NCI-H1417 treated with DMSO at 0.1 percent for 48 hours (cell line): ENCODE measurements at places on chromosomes 13 and 19.

GRCh38 chr13:110506396-110506795, 55.1 kb downstream of the RAB20 start:
- DNase-seq = no peak

- DNase-seq = no peak
Measured at GRCh38 chr19:44657211-44657921, 13.7 kb downstream of the PVR start.

DNA sequence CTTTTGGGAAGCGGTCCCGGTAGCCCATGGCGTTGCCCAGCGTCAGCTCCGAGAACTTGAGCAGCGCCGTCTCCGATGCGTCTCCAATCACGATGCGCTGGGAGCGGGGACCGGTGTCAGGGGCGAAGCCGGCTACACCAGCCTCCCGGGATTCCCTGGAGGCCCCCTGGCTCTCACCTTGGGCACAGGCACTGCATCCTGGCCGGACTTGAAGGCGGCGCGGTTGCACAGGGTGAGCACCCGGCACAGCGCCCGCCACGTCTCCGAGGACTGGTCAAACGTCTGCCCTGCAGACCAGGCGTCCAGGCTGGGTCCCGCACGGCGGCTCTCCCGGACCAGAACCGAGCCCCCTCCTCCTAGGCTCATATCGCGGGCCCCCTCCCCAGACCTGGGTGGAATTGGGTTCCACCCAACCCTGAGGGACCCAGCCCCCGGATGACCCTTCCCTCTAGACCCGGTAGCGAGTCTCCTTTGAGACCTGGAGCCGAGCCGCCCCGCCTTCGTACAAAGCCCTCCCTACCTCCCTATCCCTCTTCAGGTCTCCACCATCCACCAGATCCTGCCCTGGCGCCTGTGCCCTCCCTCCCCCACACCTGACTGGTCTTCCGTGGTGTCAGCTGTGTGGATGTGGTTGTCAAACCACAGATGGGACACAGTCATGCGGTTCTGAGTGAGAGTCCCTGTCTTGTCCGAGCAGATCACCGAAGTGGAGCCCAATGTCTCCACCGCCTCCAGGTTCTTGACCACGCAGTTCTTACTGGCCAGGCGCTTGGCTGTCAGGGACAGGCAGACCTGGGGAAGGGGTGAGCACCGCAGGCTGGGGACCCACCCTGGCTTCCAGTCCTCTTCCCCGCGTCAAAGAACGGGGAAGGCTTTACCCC, 4.8 kb downstream of the ATP4A start:
- no peak for DNase-seq

GRCh38 chr13:110458594-110459365, 102.7 kb downstream of the RAB20 start:
- DNase-seq = no peak

GRCh38 chr13:26531742-26532141, 25.7 kb upstream of the WASF3 start:
- no peak for DNase-seq

GRCh38 chr19:14516746-14517438, 1.3 kb downstream of the DNAJB1 start:
- DNase-seq = no peak
